Stimulated activated CD4-positive, alpha-beta T cell treated with anti-CD3 and anti-CD28 coated beads, Interleukin-4, amount 100 ng/mL, for 4 hours (primary cell): ENCODE measurements at places on chromosomes 1 and 21.

DNA sequence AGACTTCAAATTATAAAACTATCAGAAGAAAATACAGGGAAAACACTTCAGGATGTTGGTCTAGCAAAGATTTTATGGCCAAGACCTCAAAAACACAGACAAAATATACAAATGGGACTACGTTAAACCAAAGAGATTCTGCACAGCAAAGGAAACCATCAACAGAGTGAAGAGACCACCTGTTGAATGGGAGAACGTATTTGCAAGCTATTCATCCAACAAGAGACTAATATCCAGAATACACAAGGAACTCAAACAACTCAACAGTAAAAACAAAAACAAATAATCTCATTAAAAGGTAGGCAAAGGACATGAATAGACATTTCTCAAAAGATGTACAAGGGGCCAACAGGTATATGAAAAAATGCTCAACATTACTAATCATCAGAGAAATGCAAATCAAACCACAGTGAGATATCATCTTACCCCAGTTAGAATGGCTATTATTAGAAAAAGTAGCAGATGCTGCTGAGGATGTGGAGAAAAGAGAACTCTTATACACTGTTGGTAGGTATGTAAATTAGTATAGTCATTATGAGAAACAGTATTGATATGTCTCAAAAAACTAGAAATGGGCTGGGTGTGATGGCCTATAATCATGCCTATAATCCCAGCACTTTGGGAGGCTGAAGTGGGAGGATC, 112.6 kb downstream of the LRIG2 start:
- DNase-seq = no peak

GRCh38 chr1:2311184-2312032, 79.9 kb downstream of the MORN1 start:
- peak; percentile 48 for DNase-seq

DNA sequence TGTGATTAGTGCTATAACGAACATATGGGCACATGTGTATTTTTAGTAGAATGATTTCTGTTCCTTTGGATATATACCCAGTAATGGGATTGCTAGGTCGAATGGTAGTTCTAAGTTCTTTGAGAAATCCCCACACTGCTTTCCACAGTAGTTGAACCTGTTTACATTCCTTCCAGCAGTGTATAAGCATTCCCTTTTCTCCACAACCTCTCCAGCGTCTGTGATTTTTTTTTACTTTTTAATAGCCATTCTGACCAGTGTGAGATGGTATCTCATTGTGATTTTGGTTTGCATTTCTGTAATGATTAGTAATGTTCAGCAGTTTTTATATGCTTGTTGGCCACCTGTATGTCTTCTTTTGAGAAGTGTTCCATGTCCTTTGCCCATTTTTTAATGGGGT, 81.8 kb upstream of the SLC44A3 start:
- DNase-seq = no peak

GRCh38 chr1:207463571-207463970, 9.4 kb downstream of the CR2 start:
- DNase-seq = no peak

DNA sequence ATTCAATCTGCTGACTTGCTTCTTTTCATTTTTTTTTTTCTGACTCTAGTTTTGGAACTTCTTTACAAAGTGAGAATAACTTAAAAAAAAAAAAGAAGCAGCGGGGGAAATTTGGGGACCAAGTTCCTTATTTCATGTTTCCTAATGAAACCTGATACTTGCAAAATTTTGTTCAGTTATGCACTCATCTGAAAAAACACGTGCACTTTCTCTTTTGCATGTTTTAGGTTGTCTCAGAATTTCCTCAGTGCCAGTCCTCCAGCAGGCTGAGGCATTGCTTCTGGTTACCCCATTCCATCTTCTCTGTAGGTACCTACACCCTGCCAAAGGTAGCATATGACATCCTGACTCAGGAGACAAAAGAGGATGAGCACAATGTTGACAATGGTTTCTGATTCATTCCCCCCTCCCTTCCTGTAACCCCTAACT, 299.7 kb downstream of the GRIK1 start:
- DNase-seq = no peak

DNA sequence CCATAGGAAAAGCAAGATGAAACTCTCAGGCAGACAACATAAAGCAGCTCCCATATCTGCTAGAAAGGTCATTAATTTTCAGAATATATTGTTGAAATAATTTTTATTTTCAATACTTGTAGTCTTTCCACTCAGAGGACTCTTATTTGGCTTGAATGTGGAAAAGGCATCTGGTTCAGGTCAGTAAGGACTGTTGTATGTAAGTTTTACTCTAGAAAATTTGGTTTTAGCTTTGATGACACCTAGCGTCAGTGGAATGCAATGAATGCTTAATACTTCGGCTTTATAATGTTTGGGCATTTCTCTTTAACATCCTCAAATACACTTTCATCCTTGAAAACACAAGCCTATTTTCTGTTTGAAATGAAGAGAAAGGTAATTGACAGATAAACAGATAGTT, 63.3 kb downstream of the LRRC40 start:
- no peak for DNase-seq

DNA sequence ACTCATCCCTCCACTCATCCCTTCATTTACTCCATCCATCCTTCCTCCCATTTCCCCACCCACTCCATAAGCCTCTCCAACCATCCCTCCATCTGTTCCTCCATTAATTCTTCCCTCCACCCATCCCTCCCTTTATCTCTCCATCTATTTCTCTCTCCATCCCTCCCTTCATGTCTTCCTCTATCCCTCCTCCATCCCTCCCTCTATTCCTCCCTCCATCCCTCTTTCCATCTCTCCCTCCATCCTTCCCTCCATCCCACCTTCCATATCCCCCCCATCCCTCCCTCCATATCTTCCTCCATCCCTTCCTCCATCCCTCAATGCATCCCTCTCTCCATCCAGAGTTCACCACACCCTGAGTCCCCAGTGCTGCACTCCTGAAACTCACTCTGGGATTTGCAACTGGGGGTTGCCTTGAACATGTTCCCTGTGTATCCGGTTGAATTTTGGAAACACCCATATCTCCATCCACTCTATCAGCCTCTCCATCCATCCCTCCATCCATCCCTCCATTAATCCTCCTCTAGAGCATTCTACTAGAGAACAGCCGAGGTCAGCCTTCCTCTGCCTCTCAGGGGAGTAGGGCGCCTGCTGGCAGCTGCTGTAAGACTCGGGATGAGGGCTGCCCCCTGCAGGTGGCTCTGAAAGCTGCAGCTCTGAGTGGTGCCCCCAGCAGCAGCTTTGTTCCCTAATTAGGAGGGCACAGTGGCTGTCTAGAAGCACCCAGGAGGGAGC, 39.4 kb downstream of the ABCG1 start:
- peak; percentile 82 for DNase-seq
